Stimulated activated CD8-positive, alpha-beta memory T cell treated with anti-CD3 and anti-CD28 coated beads, Interleukin-4, amount 100 ng/mL, for 4 hours (primary cell): ENCODE measurements at places on chromosomes 7 and 10.

GRCh38 chr10:108082596-108082995, 918.1 kb upstream of the SORCS1 start:
- no peak for DNase-seq

GRCh38 chr10:115432188-115432819, 339.1 kb downstream of the ATRNL1 start:
- DNase-seq, result no peak

- DNase-seq, result no peak
Measured at GRCh38 chr7:44811093-44811492, 14.6 kb downstream of the PPIA start.

DNA sequence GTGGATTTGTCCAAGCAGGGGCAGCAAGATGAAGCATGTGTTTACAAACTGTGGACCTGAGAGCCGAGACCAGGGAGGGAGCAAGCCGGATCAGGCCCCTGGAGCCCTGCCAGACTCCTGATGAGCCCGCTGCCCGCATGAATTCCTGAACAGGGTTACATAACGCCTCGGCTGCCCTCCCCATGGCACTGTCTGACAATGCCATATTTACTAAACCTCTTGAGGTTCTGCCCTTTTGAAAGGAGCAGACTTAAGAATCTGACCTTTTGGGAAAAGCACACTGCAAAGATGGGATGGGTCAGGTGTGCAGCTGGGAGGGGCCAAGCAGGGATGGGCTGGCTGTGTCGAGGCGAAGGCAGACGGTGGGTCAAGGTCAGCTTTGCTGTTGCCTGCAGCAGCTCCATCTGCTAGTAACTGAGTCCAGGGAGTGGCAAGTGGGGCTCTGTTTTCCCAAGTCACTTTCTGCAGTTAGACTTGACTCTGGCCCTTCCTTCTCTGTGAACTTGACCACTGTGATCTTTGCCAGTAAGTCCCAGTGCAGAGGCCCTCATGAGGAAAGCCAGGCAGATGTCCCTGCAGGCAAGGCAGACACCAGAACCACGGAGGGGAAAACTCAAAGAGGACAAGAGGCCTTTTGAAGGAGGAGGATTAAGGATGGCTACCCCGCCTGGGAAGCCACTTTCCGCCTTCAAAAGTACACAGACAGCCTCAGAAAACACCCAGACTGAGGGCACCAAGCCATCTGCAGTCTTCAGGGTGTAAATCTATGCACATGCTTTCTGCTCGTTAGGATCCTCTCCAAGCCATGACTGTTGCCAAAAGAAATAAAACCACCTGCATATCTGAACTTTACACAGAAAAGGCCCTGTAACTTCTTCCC, 175.8 kb downstream of the TNS3 start:
- DNase-seq, result no peak

DNA sequence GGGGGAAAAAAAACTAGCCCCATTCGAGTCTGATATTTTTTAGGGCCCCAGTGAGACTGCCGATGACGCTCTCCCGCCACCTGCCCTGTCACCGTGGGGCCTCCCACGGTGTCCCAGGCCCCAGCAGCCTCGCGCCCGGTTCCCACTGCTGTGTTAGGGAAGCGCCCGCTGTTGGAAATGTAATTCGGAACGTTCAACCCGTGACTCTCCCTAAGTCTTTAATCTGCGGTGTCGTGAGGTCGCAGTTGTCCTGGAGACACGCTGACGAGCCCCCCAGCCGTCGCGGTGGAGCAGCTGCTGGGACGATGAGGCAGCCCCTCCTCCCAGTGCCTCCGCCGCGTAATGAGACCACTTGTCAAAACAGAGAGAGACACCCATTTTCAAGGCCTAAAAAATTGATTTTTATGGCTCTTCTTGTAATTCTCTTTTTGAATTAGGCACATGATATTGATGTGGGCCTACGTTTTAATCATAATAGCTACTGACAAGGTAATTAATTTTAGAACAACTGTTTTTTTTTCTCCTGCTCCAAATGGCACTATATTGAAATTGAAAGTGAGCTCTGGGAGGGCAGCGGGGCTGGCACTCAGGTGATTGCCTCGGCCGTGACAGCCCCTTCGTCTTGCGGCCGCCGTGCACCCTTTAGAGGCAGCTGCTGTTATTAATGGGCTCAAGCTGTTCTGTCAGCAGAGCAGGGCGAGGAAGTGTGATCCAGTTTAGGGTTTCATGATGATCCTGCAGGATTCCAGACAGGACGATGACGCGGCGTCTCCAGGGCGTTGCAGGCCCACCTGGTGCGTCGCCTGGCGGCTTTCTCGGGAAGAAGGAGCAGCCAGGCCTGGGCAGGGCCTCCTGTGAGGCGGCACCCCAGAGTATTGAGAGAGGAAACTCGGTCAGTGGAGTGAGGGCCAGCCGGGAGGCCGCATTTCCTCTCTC, 63.3 kb downstream of the NKX6-2 start:
- DNase-seq, result no peak

DNA sequence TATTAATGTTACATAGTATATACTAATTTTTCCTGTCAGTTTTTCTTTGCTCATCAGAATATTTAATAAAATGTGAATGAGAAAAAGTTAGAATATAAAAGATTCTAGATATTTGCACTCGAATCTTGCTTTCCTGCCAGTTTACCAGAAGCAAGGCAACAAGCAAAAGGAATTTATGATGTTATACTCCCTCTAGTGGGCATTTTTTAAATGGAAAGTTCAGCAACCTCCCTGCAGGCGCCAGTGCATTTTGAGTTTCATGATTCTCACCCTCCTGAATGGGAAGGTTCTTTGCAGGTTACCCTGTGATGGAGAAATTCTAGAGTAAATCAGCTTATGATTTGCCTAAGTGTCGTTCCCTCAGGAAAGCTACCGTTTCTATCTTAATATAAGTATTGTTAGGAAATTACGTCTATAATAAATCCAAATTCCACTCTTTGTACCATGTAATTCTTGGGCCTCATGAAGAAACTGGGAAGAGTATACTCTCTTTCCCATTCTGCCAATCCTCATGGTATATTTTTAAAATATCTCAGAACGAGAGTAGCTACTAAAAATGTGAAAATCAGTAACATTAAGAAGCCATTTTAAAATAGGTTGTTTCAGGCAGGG, 350.0 kb downstream of the CRPPA start:
- DNase-seq, result no peak

GRCh38 chr10:22631646-22632278, 82.6 kb downstream of the PIP4K2A start:
- DNase-seq, result no peak
